SK-MEL-5 (cell line): ENCODE measurements at places on chromosomes 3 and 15. TPM values are rescaled to one million over a fixed set of nuclear protein-coding genes. Genes with fewer than 3 reads are reported as not detected.

Gene EPM2AIP1
- 11.6 and 15.8 TPM in 2 replicates for total RNA-seq

Gene NMNAT3
- total RNA-seq: 0.85 and 0.93 TPM in 2 replicates

DNA sequence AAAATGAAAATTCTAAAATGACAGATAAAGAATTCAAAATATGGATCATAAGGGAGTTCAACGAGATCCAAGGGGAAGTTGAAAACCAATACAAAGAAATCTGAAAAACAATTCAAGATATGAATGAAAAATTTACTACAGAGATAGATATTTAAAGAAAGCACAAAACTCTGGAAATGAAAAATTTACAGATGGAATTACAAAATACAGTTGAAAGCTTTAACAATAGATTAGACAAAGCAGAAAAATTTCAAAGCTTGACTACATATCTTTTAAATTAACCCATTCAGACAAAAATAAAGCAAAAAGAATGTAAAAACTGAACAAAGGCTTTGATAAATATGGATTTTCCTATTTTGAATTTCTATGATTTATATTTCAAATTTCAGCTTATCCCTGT is 211.1 kb downstream of the SLC9A9 start:
- no peak for DNase-seq

DNA sequence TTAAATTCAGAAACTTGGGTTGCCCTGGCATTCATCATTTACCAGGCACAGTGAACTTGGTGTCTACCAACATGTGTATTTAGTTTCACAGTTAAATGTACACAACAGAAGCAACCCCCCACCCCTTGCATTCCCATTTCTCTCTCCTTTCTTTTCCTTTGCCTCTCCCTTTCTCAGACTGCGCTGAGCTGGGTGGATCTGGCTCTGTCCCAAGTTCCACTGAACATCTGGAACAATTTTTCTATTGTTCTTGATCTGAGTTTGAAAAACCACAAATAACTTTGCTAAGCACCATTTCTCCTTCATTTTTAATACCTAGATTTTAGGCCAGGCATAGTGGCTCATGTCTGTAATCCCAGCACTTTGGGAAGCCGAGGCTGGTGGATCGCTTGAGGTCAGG is 242.2 kb downstream of the ABHD5 start:
- DNase-seq: peak; percentile 61

GRCh38 chr15:89105147-89105546 is 16.9 kb downstream of the ABHD2 start:
- DNase-seq: no peak

DNA sequence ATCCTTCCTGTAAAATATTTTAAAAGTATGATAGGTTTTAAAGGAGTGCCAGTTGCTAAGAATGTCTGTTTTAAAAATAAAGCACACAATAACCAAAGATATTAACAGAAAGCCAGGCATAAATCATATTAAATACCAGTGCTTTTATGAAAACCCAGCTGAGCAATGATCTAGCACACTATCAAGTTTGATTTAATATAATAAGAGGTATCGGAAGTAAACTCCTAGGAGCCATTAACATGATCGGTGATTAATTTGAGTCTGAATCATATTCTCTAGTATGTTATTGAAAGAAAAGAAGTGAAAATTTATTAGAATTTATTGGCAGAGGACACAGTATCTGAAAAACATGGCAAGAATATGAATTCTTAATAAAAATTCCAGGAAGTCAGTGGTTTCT is 91.7 kb downstream of the SPATA16 start:
- no peak for DNase-seq

DNA sequence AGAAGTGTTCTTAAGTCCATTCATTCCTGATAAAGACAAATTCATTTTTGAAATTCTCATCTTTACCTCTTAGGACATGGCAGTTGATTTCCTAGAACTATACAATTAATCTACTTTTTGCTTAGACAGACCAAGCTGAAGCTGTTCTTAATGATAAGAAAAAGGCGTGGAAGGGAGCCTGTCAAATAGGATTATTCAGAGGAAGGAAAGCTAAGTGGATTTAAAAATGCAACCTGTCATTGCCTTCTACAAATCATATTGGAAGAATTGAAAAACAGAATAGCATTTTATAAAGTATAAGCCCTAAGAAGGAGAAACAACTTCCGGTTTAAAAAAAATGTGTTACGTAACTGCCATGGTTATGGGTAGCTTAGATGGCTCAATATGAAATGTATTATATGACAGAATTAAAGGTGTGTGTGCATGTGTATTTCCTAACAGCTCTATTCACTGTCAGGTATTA is 81.2 kb upstream of the RAP2B start:
- DNase-seq: no peak

GRCh38 chr3:29354894-29355293 is 74.0 kb downstream of the RBMS3 start:
- no peak for DNase-seq

DNA sequence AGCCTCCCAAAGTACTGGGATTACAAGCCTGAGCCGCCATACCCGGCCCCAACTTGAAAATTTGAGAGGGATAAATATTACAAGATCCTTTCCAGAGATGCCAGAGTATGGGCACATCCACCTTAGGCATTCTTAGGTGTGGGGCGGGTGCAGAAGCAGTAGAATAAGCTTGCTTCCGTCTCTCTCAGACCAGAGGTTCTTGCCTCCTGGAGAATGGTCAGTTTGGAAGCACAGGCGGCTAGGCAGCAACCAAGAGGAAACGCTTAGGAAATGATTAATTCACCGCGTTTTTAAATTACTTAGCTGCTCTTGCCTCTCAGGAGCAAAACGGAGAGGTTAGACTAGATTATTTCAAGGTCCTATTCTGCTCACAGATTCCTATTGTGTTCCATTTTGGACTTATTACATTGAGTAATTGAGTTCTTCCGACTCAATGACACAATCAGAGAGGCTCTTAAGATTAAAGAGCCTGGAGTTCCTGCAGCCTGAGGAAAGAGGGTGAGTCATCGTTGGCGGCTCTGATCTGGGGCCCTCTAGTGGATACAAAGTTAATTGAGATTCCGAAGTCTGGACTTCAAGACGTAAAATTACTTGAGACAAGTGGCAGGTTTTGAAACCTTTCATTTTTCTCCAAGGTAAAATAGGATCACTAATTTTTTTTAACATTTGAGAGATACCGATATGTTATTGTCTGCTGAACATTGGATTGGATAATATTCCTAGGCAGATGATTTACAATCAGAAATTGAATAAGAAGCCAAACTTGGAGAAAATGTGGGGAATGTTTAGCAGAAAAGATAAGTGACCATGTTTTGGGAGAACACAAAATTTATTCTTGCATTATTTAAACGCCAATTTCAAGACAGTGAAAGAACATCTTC is 5.8 kb upstream of the TOPAZ1 start:
- DNase-seq: peak; percentile 70

DNA sequence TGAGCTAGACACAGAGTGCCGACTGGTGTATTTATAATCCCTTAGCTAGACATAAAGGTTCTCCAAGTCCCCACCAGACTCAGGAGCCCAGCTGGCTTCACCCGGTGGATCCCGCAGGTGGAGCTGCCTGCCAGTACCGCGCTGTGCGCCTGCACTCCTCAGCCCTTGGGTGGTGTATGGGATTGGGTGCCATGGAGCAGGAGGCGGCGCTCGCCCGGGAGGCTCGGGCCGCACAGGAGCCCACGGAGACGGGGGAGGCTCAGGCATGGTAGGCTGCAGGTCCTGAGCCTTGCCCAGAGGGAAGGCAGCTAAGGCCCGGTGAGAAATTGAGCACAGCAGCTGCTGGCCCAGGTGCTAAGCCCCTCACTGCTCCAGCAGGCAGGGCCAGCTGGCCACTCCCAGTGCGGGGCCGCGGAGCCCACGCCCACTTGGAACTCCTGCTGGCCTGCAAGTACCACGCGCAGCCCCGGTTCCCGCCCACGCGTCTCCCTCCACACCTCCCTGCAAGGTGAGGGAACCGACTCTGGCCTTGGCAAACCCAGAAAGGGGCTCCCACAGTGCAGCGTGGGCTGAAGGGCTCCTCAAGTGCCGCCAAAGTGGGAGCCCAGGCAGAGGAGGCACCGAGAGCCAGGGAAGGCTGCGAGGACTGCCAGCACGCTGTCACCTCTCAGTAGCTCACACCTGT is 109.7 kb downstream of the NSMCE3 start:
- no peak for DNase-seq

- DNase-seq: no peak
These were observed 23.0 kb upstream of the EPHB1 start for GRCh38 chr3:134772011-134772410.
